ENCODE measurements at places on chromosomes 5 and 9.

DNA sequence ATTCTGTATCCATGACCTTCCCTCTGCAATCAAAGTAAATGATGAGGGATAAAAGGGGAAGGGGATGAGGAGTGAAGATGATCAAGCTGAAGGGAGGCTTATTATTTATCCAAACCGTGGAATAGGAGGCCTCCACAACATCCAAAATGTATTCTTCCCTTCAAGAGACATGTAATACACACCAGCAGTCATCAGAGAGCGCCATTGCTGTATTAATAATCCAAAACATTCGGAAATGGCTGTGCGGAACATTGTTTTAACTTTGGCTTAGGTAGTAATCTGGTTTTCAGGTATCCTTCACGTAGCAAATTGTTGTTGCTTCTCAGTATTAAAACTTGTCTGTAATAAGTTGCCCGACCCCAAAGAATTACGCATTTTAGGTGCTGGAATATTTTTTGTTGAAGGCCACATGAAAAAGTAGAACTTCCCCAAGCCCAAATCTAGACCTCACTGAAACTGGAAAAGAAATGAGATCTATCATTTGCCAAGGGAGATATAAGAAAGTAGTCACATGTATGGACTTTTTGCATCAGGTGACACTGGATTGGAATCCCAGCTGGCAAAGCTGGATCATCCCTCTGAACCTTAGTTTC, 2.6 kb upstream of the BOD1 start:
- DNase-seq: no peak

DNA sequence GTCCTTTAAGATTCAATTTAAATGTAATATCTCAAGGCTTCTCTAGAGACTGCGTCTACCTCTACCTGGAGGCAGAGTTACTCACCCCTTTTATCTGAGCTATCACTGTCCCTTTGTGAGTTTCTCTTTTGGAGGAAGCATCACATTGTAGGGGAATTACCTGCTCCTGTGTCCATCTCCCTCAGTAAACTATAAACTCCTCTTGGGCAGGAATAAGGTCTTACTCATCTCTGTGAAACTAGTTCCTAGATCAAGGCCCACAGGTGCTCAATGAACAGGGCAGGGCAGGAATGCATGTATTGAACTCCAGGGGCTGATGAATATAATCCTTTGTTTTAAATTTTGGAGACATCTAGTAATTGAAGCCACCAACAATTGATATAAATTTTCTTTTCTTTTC, 139.8 kb upstream of the ERCC6L2 start:
- DNase-seq: no peak

GRCh38 chr5:38755181-38755580, 90.6 kb upstream of the OSMR start:
- DNase-seq: no peak

- no peak for DNase-seq
These were observed 6.1 kb upstream of the CCDC152 start for GRCh38 chr5:42750507-42750906.

- no peak for DNase-seq
These were observed 94.8 kb upstream of the SPATA31C2 start for GRCh38 chr9:88233091-88233490.

GRCh38 chr9:36258996-36259533, 817 bp upstream of the GNE start:
- no peak for DNase-seq

DNA sequence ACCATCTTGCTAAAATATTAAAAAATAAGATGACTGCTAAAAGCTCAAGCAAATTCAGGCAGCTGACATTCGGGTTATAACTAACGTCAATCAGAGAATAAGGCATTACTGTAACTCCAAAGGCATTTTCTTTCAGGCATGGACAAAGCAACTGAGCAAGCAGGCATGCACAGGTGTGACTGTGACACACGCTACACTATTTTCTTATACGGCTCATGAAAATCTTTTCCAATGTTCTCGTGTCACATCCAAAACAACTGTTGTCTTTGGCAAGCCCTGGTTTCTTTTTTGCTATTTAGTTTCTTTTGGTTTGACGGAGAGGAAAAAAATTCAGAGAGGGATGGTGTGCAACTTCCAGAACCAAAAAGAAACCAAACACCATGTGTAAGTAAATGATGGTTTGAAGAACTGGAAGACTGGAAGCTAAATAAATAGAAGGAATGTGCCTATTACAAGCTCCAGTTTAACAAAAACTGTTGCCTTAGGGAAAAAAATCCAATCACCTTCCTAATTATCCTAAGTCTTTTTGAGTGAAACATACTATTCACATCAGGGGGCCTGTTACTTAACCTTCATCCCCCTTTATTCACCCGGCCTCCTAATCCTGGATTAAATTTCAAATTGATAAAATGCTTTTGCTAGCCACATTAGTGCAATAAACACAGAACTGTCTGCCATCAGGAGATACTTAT, 277.6 kb downstream of the PSAT1 start:
- no peak for DNase-seq

- no peak for DNase-seq
These were observed 99.8 kb downstream of the PPARGC1B start for GRCh38 chr5:149829954-149830353.

DNA sequence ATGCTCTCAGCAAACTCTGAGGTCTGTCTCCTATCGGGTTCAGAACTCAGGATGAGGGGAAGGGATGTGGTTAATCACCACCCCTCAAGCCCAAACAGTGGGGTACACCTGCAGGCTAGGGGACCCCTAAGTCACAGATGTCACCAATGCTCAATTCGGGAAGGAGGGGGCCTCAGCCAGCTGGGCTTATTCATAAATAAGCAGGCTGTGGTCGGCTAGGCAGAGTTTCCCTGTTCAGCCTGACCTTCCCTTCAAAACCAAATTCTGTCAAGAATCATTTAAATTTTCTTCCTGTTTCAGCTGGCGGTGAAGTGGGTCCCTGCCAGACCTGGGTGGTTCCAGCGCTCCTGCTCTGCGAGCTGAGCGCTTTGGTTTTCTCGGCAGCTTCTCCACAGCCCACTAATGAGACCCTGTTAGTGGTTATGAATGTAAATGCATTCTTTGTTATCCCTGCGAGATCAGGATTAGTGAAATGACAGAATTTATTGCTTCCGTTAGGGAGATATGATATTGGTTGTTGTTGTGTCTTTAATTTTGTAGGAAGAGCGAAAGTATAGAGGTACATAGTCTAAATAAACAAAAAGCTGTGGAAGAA, 68.3 kb downstream of the AK8 start:
- DNase-seq: no peak

DNA sequence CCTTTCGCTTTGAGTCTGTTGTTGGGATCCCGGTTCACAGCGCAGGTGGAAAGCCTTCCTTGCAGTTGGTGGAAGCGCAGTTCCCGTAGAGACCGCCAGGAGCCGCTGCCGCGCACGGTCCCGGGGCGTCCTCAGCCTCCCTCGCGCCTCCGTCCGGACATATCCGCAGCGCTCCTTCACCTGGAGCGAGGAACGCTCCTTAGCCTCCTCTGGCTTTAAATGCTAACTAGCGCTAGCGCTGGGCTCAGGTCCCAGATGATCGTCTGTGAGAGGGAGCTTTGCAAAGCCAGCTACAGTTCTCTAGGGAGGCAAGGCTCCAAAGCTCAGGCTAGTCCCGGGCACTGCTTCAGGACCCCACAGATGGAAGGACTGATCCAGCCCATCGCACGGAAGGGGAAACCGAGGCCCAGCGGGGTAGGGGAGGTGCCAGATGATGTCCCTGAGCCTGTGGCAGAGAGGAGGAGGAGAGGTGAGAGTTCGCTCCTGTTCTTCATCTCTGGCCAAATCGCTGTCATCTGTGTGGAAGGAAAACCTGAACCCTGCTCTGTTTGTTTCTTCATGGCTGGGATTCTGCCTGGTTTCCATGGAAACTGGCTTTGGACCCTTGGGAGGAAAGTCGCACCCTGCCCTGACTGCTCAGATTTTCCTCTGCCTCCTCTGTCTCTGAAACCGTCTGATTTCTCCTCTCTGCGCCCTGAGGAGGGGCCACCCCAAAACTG, 31.4 kb downstream of the COL15A1 start:
- DNase-seq: no peak

GRCh38 chr5:169192536-169192935, 108.4 kb downstream of the SLIT3 start:
- no peak for DNase-seq

GRCh38 chr5:107074996-107075395, 595.7 kb downstream of the EFNA5 start:
- DNase-seq: no peak

- no peak for DNase-seq
These were observed 118.7 kb upstream of the FOXD4L5 start for GRCh38 chr9:65403721-65404120.

DNA sequence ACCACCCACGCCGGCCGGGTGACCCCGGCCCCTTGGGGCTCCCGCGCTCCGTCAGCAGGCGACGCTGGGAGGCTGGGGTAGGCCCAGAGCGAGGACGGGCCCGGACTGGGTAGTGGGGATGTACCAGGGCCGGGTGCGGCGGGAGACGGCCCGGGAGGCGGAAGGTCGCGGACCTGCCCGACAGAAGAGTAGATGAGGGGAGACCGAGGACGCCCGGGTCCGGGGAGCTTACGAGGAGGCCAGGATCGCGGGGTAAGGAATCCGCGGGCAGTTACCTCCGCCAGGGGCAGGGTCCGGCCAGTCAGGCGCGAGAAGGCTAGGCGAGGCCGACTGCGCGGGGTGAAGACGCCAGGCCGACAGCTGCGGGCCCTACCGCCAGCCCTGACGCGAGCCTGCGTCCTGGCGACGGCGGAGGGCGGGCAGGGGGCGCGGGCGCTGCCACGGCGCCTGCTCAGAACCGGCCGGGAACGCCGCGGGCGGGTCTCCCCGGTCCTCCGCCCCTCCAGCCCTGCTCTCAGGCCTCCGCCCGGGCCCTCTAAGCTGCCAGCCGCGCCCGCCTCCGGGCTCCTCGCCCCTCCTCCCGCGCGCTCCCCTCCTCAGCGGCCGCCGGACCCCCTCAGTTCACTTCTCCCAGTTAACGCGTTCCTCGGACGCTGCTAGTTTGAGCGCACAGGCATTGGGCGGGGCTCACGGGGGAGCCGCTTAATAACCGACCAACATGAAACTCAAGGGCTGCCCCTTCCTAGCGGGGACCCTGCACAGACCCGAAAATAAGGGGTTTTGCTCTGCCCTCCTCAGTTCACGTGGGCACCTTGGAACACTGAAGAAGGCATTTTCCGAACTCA, at the start of gene CPLANE1:
Gene CPLANE1 (minus strand): TSS at position 407 of the 845 bp plus-strand sequence. CDS start 1,678 bp downstream, outside the sequence.
- peak; percentile 94 for DNase-seq

DNA sequence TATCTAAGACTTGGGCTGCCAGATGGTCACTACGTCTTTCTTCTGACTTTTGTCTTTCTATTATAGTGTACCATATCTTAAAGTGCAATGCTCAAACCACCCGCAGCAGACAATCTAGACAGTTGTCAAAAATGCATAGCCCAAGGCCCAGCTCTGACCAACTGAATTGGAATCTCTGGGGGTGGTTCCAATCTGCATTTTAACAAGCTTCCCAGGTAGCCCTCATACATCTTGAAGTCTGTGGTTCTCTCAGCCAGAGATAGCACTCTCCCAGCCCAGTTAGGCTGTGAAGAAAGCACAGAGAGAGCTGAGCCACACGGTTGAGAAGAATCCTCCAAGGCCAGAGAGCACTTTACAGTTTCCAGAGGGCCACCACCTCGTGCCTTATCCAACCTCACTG, 128.2 kb upstream of the HAND1 start:
- no peak for DNase-seq

DNA sequence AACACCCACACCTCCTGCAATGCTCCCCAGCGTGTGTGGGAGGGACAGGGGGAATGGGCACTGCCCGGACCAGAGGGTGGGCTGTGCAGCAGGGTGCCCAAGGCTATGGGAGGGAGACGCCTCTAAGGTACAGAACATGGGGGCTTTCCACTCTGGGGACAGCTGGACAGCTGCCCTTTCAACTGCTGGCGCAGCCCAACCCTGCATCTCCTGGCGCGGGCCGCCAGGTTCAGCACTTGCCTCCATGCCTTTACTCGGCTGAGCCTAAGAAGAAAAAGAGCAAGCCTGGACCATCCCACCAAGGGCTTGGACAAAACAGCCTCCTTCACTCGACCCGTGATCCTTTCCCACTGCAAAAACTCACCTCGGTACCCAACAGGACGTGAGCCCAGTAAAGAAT, 15.0 kb downstream of the AK8 start:
- DNase-seq: no peak

- no peak for DNase-seq
These were observed 110.5 kb upstream of the KLF4 start for GRCh38 chr9:107600060-107600573.

Data from chondrocyte (in vitro differentiated cells).